Uterus (tissue), 4 donors: ENCODE measurements at places on chromosomes 5 and 9.

DNA sequence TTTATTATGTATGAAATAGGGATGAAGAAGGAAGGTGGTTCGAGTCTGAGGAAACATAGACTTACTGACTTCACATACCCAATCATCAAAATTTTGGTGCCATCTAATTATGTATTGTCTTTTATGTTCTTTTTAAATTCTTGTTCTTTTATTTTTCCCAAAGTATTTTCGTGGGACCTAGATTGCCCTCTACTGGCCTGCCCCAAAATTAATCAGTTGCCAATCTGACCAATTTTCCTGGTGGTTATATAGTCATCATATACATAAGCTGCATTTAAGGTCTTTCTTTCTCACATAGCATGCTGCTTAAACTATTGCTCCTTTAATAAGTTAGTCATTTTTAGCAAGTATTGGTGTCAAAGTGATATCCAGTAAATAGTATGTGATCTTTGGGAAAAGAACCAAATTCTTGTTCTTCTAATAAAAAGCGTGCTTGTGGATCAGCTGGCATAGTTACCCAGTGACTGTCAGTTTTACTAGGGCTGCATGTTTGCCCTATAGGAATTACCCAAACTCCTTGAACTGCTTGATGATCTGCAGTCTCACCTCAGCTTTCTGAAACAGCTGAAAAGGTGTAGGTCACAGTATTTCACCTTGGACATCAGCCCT, 223.5 kb downstream of the SH3GL2 start:
- DNase-seq, result no peak

DNA sequence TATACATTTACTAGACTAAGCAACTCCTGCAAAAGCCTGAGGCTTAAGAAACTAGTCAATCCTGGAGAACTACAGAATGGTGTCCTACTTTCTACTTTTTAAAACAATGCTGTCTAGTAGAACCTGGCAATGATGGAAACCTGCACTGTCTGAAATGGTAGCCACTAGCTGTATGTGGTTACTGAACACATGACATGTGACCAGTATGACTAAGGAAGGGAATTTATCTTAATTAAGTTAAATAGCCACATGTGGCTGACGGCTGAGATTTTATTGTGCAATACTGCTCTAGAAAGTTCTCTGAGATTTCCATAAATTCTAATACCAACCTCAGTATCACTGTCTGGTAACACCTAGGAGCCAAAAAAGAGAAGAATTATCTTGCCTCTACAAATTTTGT, 44.9 kb upstream of the RAPGEF6 start:
- no peak for DNase-seq

GRCh38 chr5:177489119-177489716, 8.2 kb downstream of the PDLIM7 start:
- DNase-seq, result no peak

DNA sequence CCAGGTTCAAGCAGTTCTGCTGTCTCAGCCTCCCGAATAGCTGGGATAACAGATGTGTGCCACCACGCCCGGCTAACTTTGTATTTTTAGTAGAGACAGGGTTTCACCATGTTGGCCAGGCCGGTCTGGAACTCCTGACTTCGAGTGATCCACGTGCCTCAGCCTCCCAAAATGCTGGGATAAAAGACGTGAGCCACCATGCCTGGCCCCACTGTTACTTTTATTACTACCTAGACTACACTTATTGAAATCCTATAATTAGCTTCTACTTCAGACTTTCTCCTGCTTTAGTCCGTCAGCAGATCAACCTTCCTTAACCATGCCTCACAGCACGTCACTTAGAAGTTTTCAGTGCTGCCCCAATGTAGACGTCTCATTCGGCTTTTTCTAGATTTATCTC, 8.2 kb downstream of the ZBTB43 start:
- no peak for DNase-seq

GRCh38 chr5:121982146-121982892, 20.5 kb downstream of the SRFBP1 start:
- no peak for DNase-seq

DNA sequence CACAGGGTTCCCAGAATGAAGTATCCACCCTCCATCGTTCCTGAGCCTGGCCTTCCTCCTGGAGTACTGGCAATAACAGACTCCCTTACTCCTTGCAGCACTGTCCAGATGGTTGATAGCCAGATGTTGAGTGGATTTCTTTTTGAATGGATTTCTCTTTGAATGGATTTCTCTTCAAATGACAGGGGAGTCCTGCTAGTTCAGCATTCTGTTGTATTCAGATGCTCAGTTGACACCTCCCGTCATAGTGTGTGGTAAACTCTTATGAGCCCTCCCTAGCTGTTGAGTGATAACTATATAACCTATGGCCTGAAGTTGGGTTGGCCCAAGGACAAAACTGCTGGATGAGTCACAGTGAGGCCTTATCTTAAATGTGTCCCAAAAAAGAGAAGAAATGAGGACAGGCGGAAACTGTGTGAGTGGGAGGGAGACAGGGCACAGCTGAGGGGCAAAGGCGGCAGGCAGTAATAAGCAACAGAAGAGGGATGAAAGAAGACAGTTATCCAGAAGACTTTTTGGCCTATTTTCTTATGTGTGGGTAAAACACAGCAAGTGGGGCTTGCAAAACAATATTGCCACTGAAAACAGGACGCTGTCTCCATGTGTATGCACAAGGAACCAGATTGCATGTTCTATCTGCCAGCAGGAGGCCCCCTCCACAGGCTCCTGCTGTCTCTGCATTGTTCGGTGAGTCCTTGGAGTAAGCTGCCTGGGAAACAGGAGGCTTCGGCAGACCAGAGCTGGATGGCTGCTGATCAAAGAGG, 209.5 kb upstream of the S1PR3 start:
- DNase-seq, result peak; percentile 70

- no peak for DNase-seq
Observed at GRCh38 chr9:82553654-82554366, 509.1 kb downstream of the RASEF start.

DNA sequence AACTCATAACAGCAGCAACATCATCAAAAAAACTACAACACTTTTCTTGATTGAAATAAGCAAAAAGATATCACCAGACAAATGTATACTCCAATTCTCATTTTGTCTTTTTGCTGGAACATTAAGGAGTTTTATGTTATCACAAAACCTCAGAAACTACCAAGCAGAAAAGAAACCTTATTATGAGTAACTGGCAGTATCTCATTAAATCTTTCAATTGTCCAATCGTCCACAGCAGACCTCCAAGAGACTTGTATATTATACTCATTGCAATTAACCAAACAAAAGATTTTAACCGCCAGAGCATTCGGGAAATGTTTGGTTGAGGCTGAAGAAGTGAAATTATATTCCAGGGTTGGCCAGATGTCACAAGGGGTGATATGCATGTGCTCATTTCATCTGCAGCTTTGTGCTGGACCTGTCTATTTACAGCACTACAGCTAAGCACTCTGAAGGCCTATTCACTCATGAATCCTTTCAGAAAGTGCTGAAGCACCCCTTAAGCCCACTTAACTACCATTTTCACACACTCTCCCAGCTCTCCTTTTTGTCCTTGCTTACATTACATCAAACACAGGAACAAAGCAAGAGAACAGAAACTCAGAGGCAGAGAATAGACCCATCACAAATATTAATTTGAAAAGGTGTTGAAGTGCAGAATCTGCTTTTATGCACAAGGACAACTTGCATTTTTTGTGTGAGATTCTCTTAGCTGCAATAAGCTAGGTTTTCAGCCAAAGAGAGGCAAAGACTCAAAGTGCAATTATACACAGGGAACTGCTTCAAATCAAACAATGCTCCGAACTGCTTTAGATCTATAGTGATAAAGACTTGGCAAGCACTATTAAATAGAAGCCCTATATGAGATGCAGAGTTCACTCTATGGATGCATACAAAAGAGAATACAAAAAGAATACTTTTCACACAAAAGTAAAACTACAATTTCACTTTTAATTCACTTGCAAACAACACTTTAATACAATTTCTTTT, 150.4 kb upstream of the POU5F2 start:
- DNase-seq, result no peak

GRCh38 chr5:111124793-111125192, 32.6 kb downstream of the WDR36 start:
- DNase-seq, result no peak

DNA sequence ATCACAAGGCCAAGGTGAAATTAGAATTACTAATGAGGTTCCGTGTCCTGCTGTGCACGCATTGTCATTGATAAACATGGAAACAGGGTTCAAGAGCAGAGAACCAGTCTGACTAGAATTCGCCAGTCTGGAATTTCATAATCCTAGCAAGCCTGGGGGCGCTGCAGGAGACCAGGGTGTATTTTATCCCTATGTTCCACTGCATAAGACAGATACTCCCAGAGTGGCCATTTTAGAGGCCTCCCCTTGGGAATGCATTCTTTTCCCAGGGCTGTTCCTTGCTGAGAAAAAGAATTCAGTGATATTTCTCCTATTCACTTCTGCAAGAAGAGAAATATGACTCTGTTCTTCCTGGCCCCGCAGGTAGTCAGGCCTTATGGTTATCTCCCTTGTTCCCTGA, 1387.7 kb downstream of the MAT2B start:
- no peak for DNase-seq

GRCh38 chr5:31819926-31820516, 181.1 kb downstream of the PDZD2 start:
- no peak for DNase-seq

GRCh38 chr5:107129051-107129450, 541.7 kb downstream of the EFNA5 start:
- no peak for DNase-seq

DNA sequence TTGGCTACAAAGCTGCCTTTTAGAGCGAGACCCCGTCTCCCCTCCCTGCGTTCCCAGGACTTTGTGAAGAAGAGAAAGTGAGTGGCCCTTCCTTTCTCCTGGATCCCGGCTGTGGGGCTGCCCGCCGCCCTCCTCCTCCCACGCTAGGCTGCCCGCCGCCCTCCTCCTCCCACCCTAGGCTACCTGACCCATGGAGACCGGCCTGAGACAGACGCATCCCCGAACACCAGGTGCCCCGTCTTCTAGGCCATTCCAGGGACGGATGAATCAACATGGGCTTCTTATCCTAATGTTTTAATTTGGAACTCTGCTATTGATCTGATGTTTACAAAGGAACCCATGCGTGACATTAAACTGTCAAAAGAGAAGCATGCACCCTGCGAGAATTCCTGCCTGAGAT, 117.3 kb upstream of the LPCAT1 start:
- no peak for DNase-seq

GRCh38 chr5:141954194-141954593, 3.8 kb downstream of the PCDH12 start:
- no peak for DNase-seq

GRCh38 chr5:147055850-147056566, 177.5 kb upstream of the PPP2R2B start:
- no peak for DNase-seq

GRCh38 chr5:169875091-169875728, 105.1 kb downstream of the INSYN2B start:
- DNase-seq, result peak; percentile 34

DNA sequence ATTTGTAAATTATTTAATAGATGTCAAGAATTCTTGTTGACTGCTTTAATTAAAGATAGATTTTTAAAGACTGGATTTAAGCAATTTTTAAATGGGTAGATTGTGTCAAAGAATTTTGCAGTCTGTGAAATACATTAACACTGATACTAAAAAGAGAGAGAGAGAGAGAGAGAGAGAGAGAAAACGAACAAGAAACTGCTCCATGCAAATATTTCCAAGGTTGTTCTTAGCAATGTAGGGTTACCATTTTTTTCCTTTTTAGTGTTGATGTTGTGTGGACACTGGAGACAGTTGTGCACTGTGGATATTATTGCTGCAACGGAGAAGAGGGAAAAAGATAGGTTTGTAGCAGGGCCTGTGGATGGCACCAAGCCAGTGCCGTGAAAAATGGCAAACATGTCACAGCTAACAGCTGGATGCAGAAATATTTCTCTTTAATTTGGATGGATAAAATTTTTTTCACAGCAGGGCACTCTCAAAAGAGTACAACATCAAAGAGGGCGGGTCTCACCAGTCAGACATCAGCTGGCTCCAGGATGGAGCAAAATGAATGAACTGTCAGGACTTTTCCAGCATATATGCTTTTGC, 58.2 kb downstream of the PRDM6 start:
- no peak for DNase-seq

- DNase-seq, result no peak
Observed at GRCh38 chr9:113546566-113546965, 83.0 kb downstream of the RGS3 start.

- no peak for DNase-seq
Observed at GRCh38 chr9:85471791-85472190, 270.0 kb downstream of the AGTPBP1 start.

DNA sequence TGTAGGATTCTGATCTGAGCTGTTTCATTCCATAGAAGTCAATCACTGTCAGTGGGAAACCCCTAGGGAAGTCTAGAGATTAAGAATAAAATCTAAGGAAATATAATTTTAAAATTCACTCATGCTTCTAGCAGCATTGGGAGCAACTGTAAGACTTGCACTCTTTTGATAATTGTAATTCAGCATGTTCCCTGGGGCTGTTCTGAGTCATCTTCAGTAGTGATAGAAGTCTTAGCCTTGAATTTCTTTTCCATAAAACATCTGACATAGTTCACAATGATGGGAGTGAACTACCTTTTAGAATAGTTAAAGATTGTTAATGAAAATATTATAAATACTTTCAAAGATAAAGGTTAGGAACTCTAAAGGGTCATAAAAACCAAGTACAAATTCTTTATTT, 935.8 kb downstream of the DTWD2 start:
- DNase-seq, result no peak

- no peak for DNase-seq
Observed at GRCh38 chr5:142017832-142018427, 5.1 kb upstream of the GNPDA1 start.

GRCh38 chr5:2748861-2749513, 2.5 kb downstream of the IRX2 start:
- DNase-seq, result no peak

DNA sequence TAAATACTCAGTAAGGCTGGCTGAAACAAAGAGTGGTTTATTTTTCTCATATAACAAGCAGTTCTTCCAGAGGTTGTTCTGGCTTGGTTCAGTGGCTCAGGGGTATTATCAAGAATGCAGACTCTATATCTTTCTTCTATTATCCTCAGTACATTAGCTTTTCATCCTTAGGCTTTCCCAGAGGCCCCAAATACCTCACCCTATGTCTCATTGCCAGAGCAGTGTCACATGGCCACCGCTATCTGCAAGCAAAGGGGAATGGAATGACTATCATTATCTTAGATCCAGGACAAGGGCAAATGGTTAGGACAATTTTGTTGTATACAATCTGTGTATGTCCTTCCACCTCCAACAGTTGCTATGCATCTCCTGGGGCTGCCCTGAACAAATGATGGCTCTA, 69.0 kb upstream of the SNX2 start:
- no peak for DNase-seq
